ENCODE measurements at places on chromosomes 3 and 15.

DNA sequence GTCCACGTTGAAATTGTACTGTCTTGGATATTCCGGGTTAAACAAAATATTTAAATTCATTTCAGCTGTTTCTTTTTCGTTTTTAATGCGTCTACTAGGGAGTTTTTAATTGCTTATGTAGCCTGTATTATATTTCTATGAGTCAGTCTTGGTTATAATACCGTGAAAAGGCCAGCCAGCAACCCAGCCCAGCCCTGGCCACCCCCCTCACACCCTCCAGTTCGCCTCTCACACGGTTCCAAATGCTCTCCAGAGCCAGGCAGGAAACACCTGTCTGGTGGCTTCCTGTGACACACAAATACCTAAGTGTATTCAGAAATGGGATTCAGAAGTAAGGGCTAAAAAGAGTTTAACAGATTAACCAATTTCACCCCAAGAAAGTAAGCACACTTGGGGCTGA is 4.4 kb downstream of the SH3BP5 start:
- peak; percentile 55 for DNase-seq

DNA sequence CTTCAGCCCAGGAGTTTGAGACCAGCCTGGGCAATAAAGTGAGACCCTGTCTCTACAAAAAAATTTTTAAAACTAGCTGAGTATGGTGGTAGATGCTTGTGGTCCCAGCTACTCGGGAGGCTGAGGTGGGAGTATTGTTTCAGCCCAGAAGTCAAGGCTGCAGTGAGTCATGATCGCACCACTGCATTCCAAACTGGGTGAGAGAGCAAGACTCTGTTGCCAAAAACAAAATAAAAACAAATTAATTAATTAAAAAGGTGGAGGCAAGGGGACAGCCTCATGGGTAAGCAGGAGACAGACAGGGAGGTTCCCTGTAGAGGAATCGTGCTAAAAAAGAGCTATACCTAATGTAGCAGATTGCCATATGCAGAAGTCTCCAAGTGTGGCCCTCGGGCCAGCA is 12.6 kb downstream of the HAPLN3 start:
- DNase-seq = peak; percentile 78

DNA sequence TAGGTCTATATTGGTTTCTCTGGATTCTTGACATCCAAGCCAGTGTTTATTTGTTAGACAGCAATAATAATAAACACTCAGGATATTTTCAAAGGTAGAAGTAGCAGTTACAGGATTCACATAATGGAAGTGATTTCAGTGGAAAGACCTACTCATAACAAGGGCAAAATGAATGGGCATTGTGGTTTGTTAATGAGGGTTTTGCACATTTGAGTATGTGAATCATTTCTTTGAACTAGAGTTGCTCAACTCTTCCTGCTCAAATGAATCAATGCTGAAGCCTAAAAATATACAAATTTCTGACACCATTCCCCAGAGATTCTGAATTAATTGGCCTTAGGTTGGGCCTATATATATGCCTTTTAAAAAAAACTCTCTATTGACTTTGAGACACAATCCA is 4.1 kb upstream of the COL6A5 start:
- DNase-seq = peak; percentile 57

DNA sequence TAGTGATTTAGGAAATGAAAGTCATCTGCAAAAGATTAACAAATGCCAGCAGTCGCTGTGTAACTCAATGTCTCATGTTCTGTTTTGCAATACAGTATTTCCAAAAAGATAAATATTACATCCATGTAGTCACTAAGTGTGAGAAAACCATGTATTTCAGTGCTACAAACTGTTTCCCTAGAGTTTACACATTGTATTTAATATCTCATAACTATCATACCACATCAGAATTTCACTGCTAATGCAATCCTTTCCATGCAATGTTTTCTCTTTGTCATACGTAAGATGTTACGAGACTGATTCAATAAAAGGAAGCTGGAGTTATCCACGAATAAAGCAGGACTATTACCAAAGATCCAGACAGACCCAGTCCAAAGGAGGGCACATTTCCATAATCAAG is 269.4 kb downstream of the GBE1 start:
- peak; percentile 82 for DNase-seq

- peak; percentile 26 for DNase-seq
These were observed 1.2 kb downstream of the PHC3 start for GRCh38 chr3:170180079-170180907.

GRCh38 chr3:11154953-11155325 is 646 bp downstream of the HRH1 start:
- DNase-seq = peak; percentile 49

- DNase-seq = peak; percentile 68
These were observed 359.7 kb upstream of the ROPN1 start for GRCh38 chr3:124351430-124352148.

DNA sequence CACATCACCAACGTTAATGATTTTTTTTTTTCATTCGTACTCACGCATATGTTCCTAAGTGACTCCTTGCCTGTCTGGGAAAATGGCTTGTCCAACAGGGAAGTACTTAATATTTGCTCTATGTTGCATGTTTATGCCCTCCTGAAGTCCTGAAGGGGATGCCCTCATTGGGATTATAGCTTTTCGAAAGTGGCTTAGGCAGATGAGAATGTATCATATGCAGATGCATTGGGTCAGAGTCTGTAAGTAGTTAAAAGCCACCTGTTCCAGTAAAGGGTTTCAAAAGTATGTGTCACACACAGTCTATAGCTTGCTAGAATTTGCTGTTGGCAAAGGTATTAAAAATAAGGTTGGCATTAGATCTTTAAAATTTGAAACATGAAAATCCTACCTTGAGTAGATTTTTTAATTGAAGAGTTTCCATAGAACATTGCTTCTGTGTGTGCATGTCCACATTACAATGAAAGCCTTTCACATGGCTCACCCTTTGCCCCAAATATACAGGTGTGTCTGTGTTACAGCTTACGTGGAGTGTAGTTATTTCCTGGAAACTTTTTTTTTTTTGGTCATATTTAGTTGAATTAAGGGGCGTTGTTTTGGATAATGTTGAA is 2.1 kb downstream of the ABHD17C start:
- no peak for DNase-seq

- DNase-seq = no peak
These were observed 489.8 kb upstream of the GOLIM4 start for GRCh38 chr3:168585544-168585943.

- DNase-seq = no peak
These were observed 163.8 kb downstream of the EBLN2 start for GRCh38 chr3:73225146-73225855.

- no peak for DNase-seq
These were observed 517 bp downstream of the TMA7 start for GRCh38 chr3:48440590-48440958.

DNA sequence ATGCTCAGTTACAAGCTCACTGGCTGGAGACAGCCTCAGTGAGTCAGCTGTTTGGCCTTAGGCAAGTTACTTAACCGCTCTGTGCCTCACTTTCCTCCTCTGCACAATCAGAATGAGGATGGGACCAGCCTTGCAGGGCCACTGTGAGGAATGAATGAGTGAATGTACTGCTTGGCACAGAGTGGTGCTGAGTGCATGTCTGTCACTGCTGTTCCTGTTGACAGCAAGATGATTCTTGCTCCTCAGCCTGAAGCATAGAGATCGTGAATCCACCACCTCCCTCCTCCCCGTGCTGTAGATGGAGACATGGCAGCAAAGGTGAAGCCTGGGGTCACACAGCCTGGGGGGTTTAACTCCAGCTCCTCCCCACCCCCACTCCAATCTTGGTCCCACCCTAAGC is 14.6 kb upstream of the GRIP2 start:
- no peak for DNase-seq

DNA sequence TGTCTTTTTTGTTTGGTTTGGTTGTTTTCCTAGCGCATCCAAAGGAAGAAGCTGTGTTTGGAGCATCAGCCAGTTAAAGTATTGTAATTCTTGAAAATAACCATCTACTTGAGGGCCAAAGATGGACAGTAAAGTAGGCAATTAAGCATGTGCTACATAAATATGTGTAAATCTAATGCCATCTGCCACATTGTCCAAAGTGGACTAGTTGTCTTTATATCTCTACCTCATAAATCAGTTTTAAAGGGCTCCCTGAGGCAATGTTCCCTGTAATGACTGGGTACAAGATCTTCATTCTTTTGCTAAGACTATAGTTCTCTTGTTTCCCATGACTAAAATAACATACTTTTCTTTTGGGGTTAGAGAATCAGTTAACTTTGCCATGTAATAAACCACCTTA is 460.0 kb upstream of the RARB start:
- DNase-seq = no peak

GRCh38 chr3:17808994-17809393 is 66.6 kb upstream of the TBC1D5 start:
- no peak for DNase-seq

DNA sequence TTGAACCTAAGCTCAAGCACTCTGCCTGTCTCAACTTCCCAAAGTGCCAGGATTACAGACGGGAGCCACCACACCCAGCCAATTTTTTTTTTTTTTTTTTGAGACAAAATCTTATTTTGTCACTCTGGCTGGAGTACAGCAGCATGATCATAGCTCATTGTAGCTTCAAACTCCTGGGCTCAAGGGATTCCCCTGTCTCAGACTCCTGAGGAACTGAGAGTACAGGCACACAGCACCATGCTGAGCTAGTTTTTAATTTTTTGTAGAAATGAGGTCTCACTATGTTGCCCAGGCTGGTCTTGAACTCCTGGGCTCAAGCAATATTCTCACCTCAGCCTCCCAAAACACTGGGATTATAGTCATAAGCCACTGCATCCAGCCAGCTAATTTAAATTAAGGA is 36.8 kb upstream of the SUCLG2 start:
- no peak for DNase-seq

DNA sequence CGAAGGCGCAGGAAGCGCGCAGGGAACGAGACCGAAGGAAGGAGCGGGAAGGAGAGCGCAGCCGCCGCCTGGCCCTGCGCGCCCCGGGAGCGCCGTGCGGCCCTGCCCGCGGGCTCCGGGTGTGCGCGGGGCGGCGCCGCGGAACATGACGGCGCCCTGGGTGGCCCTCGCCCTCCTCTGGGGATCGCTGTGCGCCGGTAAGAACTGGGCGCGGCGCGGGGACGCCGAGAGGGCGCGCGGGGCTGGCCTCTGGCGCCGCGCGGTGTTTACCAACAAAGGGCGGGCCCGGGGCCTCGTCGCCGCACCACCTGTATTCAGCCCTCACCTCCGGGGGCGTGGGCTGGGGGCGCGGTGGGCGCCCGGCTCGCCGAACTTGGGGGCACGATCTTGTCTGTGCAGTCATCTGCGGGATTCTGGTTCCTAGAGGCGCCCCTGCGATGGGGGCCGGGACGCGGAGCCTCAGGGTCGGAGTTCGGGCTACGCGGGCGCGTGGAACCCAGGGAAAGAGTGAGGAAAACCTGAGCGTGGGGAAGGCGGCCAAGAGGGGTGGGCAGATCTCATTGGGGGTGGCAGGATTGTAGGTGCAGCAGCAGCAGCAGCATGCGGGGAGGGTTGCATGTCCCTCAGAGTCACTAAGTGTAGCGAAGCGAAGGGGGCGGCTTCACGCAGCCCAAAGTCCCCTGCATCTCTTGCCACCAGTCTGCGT is 641 bp downstream of the ACVR2B start:
- DNase-seq = peak; percentile 3

DNA sequence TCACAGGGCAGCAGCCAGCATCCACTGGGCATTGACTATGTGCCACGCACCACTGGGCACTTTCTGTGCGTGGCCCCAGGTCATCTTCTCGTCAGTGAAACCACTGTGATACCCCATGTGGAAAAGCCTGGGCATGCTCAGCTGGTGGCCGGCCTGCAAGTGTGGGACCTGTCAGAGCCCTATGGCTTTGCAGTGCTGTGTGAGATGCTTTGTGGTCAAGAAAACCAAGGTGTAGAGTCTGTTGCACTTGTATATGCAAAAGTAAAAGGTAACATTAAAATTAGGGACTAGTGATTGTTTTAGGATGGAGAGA is 69.5 kb downstream of the PGPEP1L start:
- no peak for DNase-seq

- no peak for DNase-seq
These were observed 389.5 kb downstream of the LRTM1 start for GRCh38 chr3:54538346-54538745.

- peak; percentile 30 for DNase-seq
These were observed 415.6 kb upstream of the TPM1 start for GRCh38 chr15:62626903-62627302.

GRCh38 chr15:80531388-80531787 is 127.2 kb downstream of the ARNT2 start:
- no peak for DNase-seq

GRCh38 chr3:22029480-22029879 is 278.5 kb upstream of the ZNF385D start:
- DNase-seq = no peak

DNA sequence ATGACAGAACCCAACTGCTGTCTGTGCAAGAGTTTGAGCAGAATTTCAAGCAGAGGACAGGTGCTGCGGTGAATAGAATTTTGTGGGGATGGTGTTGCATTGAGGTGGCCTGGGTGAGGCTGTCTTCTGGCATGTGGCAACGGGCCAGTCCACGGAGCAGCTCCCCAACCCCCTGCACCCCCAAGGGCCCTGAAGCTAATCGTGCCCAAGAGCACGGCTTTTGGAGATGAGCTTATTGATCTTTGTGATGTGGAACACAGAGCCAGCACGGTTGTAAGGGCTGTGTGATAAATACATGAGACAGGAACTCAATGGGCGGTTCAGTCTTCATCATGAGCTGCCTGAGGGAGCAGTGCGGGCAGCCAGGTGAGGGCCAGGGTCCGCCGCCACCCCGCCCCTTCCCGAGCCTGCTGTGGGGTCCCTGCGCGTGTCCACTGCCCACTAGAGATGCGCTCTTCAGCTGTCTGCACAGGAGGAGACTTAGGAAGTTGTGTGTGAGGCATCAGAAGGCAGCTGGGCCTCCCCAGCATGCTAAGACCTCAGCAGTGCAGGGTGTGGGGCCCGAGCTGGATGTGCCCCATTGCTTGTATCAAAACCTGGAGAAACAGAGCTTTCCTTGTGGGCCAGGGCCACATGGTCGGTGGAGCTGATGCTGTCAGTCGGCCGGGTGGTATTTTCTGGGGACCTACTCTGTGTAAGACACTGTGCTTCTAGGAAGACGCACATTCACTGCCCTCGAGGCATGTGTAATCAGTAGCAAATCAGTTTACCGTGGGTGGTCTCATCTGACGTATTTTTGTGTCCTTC is 90.5 kb downstream of the CHRNA7 start:
- DNase-seq = no peak

GRCh38 chr3:126364731-126365301 is 7.6 kb upstream of the KLF15 start:
- DNase-seq = no peak

DNA sequence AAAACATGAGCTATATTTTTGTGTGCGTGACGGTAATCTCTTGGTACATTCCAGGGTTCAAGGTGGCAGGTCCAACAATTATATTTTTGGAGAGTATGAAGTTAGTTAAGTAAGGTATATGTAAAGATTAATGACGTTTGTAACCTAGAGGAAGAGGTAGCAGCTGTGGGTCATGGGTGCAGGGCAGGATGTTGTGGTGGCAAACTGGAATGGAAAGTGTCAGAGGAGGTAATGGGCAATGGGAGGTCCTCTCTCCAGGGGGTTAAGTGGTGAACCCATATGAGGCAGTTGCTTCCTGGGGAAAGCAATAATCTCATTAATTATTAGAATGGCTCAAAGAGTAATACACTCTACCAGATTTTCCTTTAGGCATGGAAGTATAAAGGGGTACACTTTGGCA is 1.0 kb upstream of the CD200R1L start:
- no peak for DNase-seq
